ENCODE measurements at places on chromosomes 6 and 20.
A peak's percentile ranks its signal among the peaks of the same experiment; 100 is the strongest.

DNA sequence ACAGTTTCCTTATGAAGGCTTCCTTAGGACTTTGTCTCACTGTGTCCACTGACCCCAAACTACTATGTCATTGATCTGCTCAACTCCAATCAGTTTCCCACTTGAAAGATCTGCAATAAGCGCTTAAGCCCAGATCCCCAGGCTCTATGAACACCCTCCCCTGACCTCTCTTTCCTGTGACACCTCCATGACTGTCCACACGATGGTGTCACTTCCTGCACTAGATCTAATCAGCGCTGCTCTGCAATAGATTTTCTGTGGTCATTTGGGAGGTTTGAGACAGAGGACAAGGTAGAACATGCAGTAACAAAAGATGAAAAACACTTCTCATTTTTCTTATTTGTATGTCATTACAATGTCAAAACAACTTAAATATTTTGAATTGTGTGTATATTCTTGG, 304.6 kb upstream of the AGPAT4 start:
- no peak for DNase-seq

DNA sequence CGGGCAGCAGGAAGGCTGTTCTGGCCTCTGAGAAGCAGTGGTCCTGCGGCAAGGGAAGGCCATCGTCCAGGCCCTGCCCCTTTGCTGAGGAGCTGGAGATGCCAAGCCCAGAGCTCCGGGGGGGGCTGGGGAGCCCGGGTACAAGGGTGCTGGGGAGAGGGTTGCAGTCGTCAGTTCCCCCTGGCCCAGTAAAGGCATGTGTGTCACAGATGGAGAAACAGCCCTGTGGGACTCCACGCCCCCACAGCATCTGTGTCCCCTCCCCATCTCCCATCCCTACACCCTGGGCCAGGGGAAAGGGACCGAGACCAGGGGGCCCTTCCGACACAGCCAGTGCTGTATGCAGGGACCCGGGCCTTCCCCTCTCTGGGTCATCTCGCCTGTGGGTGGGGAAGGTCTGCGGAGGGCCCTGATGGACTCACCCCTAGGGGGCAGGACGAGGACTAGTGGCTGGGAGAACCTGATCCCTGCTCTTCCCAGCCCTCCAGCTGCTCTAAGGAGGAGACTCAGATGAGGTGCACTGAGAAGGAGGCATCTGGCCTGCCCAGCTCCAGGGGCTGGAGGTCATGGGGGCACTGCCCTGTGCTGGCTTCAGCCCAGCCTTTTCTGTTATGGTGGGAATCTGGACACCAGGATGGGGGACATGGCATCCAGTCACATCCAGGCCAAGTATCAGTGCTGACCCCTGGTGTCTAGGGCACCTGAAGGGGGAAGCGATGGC, 609 bp downstream of the MYL9 start:
- peak; percentile 35 for DNase-seq

DNA sequence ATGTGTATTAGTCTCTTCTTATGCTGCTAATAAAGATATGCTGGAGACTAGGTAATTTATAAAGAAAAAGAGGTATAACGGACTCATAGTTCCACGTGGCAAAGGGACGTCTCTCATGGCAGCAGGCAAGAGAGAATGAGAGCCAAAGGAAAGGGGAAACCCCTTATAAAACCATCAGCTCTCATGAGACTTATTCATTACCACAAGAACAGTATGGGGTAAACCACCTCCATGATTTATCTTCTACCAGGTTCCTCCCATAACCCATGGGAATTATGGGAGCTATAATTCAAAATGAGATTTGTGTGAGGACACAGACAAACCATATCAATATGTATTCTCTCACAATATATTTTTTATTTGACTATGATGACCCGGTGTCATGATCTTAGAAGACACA, 109.1 kb downstream of the UTRN start:
- no peak for DNase-seq

DNA sequence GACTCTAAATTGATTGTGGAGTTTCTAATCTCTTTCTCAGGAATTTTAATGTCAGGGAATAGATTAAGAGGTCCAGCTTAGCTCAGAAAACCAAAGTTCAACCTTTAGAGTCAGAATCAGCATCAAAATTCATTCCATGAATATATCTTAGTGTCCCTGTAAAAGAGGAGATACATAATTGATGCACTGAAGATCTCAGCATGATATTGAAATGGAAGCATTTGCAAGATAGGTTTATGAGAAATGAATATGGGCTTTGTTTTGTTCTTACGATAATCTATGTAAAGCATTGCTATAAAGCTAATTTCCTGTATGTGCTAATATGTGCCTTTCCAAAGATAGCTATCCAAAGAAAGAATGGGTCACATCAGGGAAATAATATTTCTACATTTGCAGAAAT, 404.5 kb upstream of the HSF2 start:
- DNase-seq: no peak

DNA sequence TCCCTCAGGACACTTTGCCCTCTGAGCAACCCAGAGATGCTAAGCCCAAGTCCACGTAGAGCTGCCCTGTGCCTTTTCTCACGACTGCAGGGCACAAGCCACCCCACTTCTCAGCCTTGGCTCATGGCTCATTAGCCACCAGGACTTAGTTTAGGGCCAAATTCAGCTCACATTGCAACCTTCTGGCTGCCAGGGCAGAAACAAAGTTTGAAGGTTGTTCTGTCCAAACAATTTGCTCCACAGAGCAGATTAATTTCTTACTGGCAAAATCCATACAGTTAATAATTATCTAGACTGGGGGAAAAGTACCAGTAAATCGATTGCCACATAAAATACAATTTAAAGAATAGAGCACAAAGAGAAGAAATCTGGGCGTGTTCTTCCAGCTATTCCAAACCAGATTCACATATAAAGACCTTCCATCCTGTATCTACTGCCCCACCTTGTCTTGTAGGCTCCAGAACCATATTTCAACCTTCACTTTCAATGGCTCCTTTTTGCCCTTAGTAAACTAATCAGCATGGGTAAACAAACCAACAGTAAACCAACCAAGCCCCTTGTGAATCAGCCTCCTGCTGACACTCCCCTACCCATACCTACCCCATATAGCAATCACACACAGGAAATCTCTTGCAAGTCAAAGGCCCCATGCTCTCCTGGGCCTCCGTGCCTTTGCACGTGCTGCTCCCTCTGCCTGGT, 101.9 kb downstream of the QRSL1 start:
- no peak for DNase-seq

- DNase-seq: no peak
Measured at GRCh38 chr6:3394671-3395070, 62.2 kb downstream of the SLC22A23 start.

DNA sequence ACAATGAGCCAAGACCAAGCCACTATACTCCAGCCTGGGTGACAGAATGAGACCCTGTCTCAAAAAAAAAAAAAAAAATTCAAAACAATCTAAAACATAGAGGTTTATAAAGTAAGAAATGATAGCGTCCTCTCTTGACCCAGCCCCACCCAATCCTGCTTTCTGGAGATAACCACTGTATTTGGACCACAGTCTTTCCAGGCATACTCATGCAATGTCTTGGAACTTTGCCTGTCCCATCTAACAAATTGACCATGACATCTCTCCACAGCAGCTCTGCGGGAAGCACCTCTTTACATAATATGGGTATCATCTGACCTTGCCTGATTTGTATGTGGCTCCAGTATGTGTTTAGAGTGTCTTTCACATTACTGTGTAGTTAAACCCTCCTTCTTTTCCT, 9.1 kb upstream of the SHLD1 start:
- DNase-seq: no peak

DNA sequence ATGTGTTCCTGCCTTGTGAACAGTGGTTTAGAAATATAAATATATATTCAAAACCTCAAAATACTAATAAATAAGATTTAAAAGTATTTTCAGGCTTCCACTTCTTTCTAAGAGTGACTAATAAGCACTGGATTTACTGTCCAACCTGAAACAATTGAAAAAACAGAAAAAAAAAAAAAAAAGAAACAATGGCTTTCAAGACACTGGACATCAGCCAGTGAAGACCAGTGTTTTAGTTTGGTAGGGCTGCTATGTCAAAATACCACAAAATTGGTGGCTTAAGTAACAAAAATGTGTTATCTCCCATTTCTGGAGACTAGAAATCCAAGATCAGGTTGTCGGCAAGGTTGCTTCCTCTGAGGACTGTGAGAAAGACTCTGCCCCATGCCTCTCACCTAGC, 101.4 kb upstream of the PDE7B start:
- no peak for DNase-seq

- no peak for DNase-seq
Measured at GRCh38 chr6:56914798-56915658, 39.9 kb upstream of the BEND6 start.

DNA sequence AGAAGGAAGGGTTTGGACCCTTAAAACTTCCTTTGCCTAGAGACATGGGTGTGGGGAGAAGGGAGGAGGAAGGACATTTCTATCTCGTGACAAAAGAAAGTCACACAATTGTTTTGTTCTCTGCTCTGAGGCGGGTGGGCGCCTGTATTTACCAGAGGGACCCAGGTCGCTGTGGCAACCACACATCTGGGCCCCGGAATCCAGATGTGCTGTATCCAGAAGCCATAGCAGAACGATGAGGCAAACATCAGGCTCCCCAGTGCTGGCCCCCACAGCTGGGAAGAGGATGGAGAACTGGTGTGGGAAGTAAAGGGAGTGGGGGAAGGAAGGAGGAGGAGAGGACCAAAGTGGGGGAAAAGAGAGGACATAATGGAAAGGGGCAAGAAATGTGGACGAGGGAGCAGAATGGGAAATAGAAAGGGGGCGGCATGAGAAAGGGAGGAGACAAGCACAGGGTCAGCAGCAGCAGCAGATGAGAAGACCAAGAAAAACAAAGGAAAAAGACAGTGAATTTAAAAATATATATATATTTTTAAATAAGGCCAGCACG, 3.4 kb upstream of the TNXB start:
- no peak for DNase-seq

DNA sequence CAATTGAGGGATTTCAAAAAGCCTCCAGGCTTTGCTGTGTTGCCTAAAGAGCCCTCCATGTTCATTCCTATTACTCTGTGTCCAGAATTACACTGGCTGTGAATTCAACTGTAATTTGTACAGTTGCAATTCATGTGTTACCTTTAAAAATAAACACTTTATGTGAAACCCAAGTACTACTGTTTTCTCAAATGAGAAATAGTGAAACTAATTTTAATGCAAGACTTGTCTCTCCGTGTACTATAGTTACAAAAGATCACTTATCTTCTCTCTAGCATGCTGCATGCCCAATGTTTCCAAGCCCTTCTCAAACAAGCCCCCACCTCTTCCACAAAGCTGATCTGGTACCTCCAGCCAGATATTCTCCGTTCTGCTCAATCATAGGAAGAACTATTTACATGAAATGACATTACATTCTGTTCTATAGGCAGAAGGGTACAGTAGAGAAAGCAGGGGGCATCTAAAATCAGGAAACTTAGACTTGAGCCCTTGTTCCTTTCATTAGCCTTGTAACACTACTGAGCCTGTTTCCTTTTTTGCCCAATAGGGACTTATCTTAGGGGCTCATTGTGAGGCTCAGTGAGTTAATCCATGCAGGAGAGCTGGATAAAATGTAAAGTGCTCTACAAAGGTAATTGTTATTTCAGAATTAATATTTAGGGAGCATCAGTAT, 12.3 kb upstream of the COL9A1 start:
- DNase-seq: no peak

DNA sequence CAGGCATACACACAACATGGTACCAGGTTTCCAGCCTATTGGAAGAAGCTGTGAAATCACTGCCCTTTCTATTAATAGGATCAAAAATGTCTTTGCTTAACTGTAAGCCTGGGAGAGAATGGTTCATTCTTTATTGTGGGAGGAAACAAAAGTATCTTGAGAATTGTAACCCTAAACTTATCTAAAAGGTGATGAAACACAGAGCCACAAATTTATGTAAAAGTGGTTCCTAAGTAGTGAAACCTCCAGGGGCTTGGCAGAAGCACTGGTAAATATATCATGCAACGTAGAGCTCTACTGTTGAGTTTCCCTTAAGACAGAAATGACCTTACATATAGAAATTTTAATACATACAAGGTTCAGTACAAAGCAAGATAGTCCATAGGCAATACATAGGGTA, 17.2 kb upstream of the NOX3 start:
- DNase-seq: no peak

Measured in iPS DF 19.7 (cell line).